Calu3 (cell line): ENCODE measurements at places on chromosomes 3 and 15. TPM values are rescaled to one million over a fixed set of nuclear protein-coding genes. Genes with fewer than 3 reads are reported as not detected.

DNA sequence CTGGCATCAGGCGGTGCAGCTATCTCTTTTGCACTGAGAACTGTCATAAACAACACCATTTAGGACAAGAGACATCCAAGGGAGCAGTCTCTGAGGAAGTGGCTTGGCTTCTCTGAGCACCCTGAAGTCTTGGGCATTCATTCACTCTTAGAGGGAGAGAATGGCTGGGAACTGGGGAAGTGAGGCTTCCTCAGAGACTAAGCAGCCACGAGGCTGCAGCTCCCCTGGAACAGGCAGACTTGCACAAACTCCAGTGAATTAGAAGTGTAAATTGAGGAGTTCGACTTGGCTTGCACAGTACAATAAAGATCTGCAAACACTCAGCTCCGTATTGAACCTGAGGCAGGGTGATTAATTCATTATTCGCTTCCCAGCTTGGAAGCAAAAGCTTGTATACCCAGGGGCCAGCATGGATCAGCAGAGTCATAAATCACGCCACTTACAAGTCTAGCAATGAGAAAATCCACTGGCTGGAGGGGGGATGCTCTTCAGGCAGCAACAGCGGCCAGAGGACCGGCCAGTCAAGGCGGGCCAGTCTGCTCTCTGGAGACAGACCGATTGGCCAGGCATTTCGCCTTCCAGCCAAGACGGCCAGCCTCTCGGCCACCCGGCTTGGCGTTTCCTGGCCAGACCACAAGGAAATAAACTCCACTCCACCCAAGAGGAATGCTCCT is 118.8 kb upstream of the ADPGK start:
- no peak overlapping the region for H3K4me3 ChIP-seq
- DNase-seq, result peak; percentile 24
- peaks cover 70% of the 10 kb centered on the region for H3K27me3 ChIP-seq
- no peaks in the 10 kb centered on the region for H3K36me3 ChIP-seq
- H3K27ac ChIP-seq, result no peak overlapping the region
- no peaks in the 10 kb centered on the region for H3K4me1 ChIP-seq

DNA sequence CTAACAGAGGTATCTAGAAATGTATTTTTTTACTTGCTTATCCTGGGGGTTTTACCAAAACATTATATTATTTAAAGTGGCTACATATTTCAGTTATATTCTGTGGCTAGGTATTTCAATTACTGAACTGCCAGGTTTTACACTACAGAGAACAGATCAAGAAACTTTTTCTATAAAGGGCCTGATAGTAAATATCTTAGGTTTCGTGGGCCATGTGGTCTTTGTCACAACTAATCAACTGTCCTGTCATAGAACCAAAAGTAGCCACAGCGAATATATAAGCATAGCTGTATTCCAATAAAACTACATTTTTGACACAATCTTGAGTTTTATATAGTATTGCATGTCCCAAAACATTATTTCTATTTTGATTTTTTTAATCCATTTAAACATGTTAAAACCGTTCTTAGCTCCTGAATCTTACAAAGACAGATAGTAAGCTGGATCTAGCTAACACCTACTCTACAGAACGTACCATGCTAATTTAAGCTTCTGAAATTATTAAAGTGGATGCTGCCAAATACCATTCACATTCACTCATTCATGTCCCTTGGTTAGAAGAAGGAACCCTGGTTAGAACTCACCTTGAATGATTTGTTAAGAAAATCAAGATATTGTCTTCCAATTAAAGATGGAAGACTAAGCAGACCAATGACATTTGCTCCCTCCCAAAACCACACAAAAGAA is 118.2 kb upstream of the TGFBR2 start:
- DNase-seq, result no peak
- no peak overlapping the region for H3K4me3 ChIP-seq
- H3K27ac ChIP-seq, result no peak overlapping the region

- peaks cover 67% of the 10 kb centered on the region for H3K4me1 ChIP-seq
- peak overlapping the region; percentile 19 for H3K27ac ChIP-seq
- H3K36me3 ChIP-seq, result peaks cover 83% of the 10 kb centered on the region
- DNase-seq, result no peak
- no peak overlapping the region for H3K4me3 ChIP-seq
Observed at GRCh38 chr3:149532489-149533180, 58.1 kb downstream of the TM4SF4 start.

- no peak for DNase-seq
- H3K4me3 ChIP-seq, result no peak overlapping the region
- H3K27me3 ChIP-seq, result no peaks in the 10 kb centered on the region
- peaks cover 16% of the 10 kb centered on the region for H3K4me1 ChIP-seq
- H3K36me3 ChIP-seq, result no peaks in the 10 kb centered on the region
Observed at GRCh38 chr3:188742755-188743550, 428.8 kb upstream of the TPRG1 start.

GRCh38 chr15:35723852-35724251 is 177.9 kb upstream of the DPH6 start:
- no peak overlapping the region for H3K4me3 ChIP-seq
- no peaks in the 10 kb centered on the region for H3K27me3 ChIP-seq
- no peak overlapping the region for H3K27ac ChIP-seq
- DNase-seq, result no peak
- H3K36me3 ChIP-seq, result peaks cover 4% of the 10 kb centered on the region
- H3K4me1 ChIP-seq, result peaks cover 34% of the 10 kb centered on the region

- H3K36me3 ChIP-seq, result no peaks in the 10 kb centered on the region
- H3K4me3 ChIP-seq, result no peak overlapping the region
- H3K4me1 ChIP-seq, result no peaks in the 10 kb centered on the region
- no peak overlapping the region for H3K27ac ChIP-seq
- no peaks in the 10 kb centered on the region for H3K27me3 ChIP-seq
Observed at GRCh38 chr3:52844290-52844975, 9.6 kb upstream of the MUSTN1 start.

DNA sequence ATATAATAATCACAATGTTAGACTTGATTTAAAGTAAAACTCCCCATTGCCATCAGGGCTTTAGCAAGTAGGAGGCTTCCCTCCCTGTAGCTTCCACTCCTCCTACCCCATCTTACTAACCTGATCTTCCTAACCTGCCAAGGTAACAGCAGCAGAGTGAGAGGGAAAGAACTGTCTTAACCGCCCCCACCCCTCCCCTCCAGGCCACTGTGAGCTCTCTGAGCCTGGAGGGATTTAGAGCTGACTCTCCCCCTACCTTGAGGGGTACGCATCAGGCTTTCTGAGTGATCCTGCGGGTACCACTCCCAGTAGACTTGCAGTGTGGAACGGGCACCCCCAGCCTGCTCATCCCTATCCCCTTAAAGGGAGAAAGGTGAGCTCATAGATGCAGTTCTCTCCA is 11.4 kb upstream of the PRSS50 start:
- H3K4me1 ChIP-seq, result no peaks in the 10 kb centered on the region

DNA sequence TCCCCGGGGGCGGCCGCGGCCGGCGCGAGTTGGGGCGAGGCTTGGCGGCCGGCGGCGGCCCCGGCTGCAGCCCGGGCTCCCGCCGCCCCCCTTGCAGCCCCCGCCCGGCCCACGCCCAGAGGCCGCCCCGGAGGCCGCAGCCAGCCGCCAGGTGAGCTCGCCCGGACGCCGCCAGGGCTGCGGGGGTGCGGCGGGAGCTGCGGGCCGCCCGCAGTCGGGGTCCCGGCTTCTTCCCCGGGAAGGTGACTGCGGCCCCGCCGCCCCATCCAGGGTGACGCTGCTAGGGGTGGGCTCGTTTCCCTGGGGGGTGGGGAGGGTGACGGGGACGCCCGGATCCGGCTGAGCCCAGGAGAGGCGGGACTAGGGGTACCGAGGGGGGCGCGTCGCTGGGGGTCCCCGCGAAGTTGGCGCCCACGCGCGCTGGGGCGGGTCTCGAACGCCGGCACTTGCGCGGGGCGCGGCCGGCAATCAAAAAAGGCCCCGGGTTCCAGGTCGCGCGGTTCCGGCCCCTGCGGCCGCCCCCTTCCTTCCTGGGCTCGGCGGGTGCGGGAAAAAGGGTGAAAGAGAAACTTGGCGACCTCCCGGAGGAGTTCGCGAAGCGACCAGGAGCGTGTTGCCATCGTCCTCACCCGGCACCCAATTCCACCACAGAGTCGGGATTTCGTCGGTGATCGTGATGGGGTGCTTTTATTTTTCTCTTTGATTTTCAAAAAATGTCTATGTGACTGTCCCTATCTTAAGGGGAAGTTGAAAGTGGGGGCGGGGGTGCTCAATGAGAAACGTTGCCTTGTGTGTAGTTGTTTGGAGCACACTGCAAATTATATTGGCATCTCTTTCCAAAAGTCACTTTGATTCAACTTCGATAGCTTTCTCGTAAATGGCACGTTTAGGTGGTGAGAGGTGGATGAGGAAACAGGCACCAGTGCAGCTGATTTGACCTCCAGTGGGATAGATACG is 619 bp downstream of the ATXN7 start:
- no peaks in the 10 kb centered on the region for H3K27me3 ChIP-seq
- peak overlapping the region; percentile 78 for H3K4me3 ChIP-seq
- DNase-seq, result peak; percentile 41
- H3K27ac ChIP-seq, result peak overlapping the region; percentile 76
- H3K4me1 ChIP-seq, result peaks cover 36% of the 10 kb centered on the region
- peaks cover 27% of the 10 kb centered on the region for H3K36me3 ChIP-seq

DNA sequence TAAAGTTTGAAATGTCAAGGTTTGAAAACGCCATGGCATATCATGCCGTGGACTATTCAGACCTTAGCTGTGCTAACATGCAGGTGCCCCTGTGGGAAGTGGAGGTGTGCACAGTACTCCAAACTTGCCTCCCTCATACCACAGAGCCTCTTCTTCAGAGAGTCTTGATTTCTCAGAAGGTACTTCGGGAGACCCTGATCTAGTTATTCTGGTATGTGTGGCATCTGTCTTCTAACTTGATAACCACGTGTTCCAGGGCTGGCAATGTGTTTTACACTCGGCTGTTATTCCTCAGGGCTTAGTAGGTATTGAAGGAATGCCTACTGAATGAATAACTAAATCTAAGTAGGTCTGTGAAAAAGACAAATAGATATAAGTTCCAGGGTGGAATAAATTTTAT is 309.9 kb downstream of the CLSTN2 start:
- no peaks in the 10 kb centered on the region for H3K36me3 ChIP-seq
- H3K4me1 ChIP-seq, result no peaks in the 10 kb centered on the region
- H3K27me3 ChIP-seq, result no peaks in the 10 kb centered on the region
- H3K4me3 ChIP-seq, result no peak overlapping the region
- no peak overlapping the region for H3K27ac ChIP-seq
- DNase-seq, result no peak

GRCh38 chr15:56261854-56262509 is 18.3 kb upstream of the RFX7 start:
- no peaks in the 10 kb centered on the region for H3K27me3 ChIP-seq
- peaks cover 15% of the 10 kb centered on the region for H3K4me1 ChIP-seq
- peaks cover 3% of the 10 kb centered on the region for H3K36me3 ChIP-seq
- DNase-seq, result peak; percentile 59
- no peak overlapping the region for H3K4me3 ChIP-seq

- no peak overlapping the region for H3K27ac ChIP-seq
- no peaks in the 10 kb centered on the region for H3K36me3 ChIP-seq
- DNase-seq, result no peak
- H3K4me3 ChIP-seq, result no peak overlapping the region
Observed at GRCh38 chr3:44353355-44353924, 14.9 kb downstream of the TCAIM start.

- H3K4me3 ChIP-seq, result no peak overlapping the region
- no peaks in the 10 kb centered on the region for H3K36me3 ChIP-seq
- peaks cover 63% of the 10 kb centered on the region for H3K4me1 ChIP-seq
- H3K27ac ChIP-seq, result peak overlapping the region; percentile 3
- DNase-seq, result no peak
Observed at GRCh38 chr3:141323936-141324704, 44.2 kb upstream of the ZBTB38 start.

- peaks cover 45% of the 10 kb centered on the region for H3K4me1 ChIP-seq
- H3K36me3 ChIP-seq, result peaks cover 6% of the 10 kb centered on the region
- peak overlapping the region; percentile 65 for H3K27ac ChIP-seq
- H3K4me3 ChIP-seq, result peak overlapping the region; percentile 41
Observed at GRCh38 chr3:197466586-197467399, 89.0 kb downstream of the BDH1 start.

DNA sequence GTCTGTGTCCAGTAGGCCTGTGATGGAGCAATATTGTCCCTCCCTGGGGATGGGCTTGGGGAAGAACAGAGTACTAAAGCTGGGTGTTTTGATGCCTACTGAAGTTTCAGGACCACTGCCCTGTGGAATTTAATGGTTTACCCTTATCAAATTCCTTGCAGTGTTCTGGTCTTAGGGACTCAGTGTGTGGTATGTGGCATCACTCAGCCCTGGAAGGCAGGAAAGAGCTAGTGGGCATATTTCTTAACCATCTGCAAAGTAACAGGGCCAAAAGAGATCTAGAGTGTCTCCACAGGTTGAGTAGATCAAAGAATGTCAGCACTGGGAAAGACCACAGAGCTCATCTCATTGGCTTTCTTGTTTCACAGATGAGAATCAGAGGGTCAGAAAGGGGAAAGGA is 11.8 kb upstream of the SCN10A start:
- no peak overlapping the region for H3K27ac ChIP-seq
- no peaks in the 10 kb centered on the region for H3K27me3 ChIP-seq
- H3K36me3 ChIP-seq, result no peaks in the 10 kb centered on the region

DNA sequence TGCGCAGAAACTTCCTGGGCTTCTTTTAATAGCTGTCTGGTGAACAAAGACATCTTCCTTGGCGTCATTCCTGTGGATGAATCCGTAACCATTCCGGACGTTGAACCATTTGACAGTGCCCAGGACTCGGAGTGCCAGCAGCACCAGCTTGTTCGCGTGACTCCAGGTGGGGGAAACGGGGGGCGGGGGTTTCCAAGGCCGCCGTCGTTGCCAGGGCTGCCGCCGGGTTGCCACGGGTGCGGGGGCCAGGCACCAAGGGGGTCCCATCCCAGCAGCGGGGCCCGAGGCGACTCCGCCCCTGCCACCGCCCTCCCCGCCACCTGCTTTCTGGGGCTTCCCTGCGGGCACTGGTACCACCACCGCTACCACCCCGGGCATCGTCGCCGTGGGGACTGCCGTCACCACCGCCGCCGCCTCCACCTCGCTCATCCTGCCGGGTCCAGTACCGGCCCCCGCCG is 22.8 kb downstream of the RGMA start:
- DNase-seq, result no peak
- peaks cover 19% of the 10 kb centered on the region for H3K4me1 ChIP-seq
- no peak overlapping the region for H3K4me3 ChIP-seq
- peaks cover 74% of the 10 kb centered on the region for H3K27me3 ChIP-seq

DNA sequence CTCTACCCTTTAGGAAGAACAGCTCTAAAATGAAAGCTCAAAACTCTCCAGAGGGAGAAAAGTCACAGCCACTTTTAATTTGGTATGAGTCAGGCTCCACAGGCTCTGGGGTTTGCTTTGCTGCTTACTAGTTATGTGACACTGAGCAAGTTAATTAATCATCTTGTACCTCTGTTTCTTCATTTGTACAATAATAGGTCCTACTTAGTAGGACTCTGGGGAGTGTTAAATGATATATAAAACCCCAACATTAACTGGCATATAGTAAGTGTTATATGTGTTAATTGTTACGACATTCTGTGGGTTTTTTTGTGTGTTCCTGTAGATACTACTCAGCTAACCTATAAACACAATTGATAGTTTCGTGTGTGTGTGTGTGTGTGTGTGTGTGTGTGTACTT is 6.6 kb downstream of the ACKR2 start:
- H3K27me3 ChIP-seq, result no peaks in the 10 kb centered on the region
- H3K4me1 ChIP-seq, result peaks cover 30% of the 10 kb centered on the region
- no peak overlapping the region for H3K27ac ChIP-seq

Gene STRIT1
- total RNA-seq, result not detected in 2 replicates

Gene SCAMP5
- 10.7 and 13.6 TPM in 2 replicates for total RNA-seq

Gene LNP1
- total RNA-seq, result 1.2 and 1.8 TPM in 2 replicates

Gene ZNF660
- 0.95 and 1.4 TPM in 2 replicates for total RNA-seq

Gene SHC4
- 1.2 and 1.9 TPM in 2 replicates for total RNA-seq

Gene MAP1A
- total RNA-seq, result 0.05 and 0.27 TPM in 2 replicates

Gene THSD4
- 24.2 and 29.6 TPM in 2 replicates for total RNA-seq

Gene TOP2B
- 99.9 and 117 TPM in 2 replicates for total RNA-seq
